ENCODE measurements at places on chromosomes 5 and 9.

- DNase-seq = no peak
Measured at GRCh38 chr9:23774266-23774665, 51.8 kb downstream of the ELAVL2 start.

DNA sequence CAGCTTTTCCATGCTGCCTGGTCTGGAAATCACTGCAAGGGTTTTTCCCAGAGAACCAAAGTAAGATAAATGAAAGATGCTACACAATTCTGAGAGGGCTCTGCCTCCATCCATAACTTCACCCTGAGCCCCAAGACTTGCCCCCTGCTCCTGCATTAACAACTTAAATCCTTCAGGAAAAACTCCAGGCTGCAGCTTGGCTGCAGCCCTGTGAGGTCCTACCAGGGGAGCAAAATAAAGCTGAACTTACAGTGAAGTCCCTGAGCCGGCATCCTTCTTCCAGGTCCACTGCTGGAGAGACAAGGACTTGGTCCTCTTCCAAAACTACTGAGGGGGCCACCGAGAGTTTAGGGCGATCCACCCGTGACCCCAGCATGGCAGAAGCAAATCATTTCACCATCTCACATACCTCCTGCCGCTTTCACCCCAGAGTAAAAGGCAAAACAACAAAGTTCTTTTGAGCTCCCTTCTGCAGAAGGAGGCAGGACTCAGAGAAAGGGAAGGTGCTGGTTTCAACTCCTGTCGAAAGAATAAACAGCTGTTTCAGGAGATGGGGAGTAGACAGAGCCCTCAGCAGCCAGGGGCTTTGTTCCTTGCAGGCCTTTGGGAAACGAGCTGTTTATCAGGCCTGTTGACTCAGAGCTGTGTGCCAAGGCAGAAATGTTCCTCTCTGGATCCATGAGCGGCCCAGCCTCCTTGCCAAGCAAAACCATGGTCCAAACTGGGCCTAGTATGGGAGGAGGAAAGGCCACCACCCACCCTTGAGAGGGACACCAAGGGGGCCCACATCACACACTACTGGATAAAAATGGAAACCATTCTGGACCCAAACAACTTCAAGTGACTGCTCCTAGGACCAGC is 20.6 kb downstream of the GGTA1 start:
- no peak for DNase-seq

DNA sequence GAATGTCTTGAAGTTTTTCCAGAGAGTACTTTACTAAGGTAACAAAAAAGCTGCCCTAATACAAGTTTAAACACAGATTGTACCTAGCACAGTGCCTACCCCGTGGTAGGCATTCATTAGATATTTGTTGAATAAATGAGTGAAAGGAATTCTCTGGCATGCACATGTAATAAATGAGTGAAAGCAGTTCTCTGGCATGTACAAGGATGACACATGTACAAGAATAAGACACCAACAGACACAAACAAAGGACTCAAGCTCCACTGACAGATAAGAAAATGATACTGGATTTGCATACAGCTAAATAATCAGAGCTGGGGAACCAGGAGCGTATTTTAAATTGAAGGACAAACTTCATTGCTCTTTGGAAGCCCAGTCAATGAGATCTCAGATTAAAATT is 535.8 kb downstream of the EFNA5 start:
- no peak for DNase-seq

- DNase-seq = peak; percentile 69
Measured at GRCh38 chr5:169637085-169637548, at the start of gene DOCK2. TSS of gene DOCK2 (plus strand) at chr5:169637275. CDS start at chr5:169637327, 52 bp downstream.

GRCh38 chr5:14385019-14385418 is 196.6 kb upstream of the OTULINL start:
- DNase-seq = no peak

GRCh38 chr5:172699423-172699822 is 58.4 kb downstream of the NEURL1B start:
- no peak for DNase-seq

GRCh38 chr9:127684576-127684975 is 22.2 kb upstream of the CFAP157 start:
- DNase-seq = no peak

DNA sequence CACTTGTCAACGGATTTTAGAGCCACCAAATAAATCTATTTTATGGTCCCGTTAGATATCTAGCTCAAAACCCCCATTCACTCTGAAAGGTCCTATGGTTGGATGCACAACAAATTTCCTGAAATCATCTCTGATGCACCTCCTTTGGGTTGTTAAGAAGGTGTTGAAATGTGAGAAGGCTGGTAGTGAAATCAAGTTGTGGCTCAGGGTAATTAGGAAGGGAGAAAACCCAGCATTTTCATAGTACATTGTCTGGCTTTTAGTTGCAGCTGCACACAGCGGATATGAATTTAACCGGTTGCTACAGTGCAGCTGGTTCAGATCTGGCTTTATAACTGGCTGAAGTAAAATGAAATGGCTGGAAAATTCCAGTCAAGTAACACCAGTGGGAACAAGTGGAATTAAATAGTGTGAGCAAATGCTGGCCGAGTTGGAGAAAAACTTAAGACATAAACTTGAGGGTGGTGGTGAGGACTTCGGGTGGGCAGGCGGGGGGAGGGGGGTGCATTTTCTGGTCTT is 17.6 kb downstream of the RGMB start:
- no peak for DNase-seq

DNA sequence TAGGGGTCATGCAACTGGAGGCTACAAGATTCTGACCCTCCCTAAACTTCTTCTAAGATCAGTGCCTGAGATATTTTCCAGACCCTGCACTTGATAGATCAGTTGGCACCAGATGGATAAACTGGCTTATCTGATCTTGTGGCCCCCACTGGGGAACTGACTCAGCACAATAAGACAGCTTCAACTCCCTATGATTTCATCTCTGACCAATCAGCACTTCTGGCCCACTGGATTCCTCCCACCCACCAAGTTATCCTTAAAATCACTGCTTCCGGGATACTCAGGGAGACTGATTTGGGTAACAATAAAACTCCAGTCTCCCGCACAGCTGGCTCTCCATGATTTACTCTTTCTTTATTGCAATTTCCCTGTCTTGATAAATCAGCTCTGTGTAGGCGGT is 2180.4 kb upstream of the WWC1 start:
- DNase-seq = no peak

Data from AML-193 (cell line).